Germinal center (tissue), 1 donor: ENCODE measurements at places on chromosomes 2 and 18.

GRCh38 chr2:20356042-20356441, 5.4 kb upstream of the PUM2 start:
- no peak for DNase-seq

GRCh38 chr2:200905618-200906296, 16.6 kb downstream of the NIF3L1 start:
- DNase-seq, result peak; percentile 40

DNA sequence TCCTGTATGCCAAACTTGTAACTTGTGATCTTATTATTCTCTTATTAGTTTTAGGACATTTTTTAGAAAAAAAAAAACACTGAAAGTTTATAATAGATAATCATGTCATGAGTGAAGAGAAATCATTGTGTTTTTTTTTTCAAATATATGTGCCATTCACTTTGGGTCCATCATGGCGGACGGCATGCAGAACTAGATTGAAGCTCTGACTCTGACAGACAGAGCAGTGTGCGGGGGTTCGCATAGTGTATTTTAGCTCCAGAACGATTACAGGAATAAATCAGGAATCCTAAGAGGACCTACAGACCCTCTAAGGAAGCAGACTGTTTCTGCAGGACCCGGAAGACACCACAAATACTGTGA, 484.4 kb upstream of the REG3G start:
- DNase-seq, result no peak

- DNase-seq, result no peak
Observed at GRCh38 chr2:192082121-192082520, 112.6 kb downstream of the TMEFF2 start.

DNA sequence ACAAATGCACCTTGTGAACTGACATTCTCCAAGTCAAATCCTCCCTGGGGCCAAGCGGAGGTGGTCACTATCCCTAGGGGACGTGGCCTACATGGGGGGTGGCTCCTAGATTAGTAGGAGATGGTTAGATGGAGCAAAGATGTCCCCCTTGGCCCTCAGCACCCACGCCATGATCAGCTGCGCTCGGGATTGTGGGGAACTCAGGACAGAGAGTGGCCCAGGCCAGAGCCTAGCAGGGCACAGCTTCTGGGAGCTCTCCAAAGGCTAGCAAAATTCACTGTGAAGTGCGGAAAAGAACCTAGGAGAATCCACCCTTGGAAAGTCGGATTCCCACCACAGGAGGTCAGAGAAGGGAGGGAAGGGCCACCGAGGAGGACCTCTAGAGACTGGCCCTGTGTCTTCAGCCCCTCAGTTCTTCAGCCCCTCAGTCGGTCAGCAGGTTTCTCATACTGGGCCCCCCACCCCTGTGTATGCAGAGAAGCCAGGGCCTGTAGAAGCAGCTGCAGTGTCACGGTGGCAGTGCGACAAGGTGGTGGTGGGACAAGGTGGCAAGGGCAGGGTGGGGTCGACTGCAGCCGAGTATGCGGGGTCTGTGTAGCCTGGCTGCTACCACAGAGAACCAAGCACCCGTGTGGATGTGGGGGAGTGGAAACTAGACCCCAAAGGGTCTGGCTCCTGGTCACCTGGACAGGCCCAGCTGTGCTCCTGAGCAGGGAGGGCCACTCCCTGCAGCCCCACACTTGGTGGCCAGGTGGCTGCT, 18.4 kb downstream of the GPR55 start:
- DNase-seq, result no peak

DNA sequence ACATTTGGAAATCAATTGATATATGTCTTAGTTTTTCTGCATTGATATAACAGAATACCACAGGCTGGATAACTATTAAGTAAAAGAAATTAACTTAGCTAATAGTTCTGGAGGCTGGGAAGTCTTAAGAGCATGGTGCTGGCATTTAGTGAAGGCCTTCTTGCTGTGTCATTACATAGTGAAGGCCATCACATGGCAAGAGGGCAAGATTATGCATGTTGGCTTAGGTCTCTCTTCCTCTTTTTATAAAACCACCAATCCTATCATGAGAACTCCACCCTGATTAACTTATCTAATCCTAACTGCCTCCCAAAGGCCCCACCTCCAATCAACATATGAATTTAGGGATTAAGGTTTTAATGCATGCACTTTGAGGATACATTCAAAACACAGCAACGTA, 225.5 kb upstream of the VRK2 start:
- DNase-seq, result no peak

GRCh38 chr2:103529798-103530502, 768.1 kb downstream of the TMEM182 start:
- DNase-seq, result no peak
